ENCODE measurements at places on chromosomes 12 and 14.

DNA sequence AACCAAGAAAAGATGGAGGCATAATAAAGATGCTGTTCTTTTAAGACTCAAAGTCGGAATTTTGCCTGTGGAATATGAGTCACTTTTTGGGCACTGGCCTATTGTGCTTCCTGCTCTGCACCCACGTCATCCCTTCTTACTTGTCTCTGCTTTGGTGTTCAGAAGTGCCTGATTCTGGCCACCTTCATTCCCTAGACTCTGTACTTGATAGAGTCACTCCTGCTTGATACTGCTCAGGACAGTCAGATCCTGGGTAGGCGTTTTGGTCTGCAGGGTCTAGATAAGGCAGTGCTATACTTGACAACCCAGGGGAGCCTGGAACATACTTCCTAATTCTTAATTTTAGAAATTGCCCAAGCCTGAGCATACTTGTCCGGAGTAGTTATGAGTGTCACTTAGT lies 1.9 kb downstream of the LRRK2 start:
- no peak for DNase-seq

DNA sequence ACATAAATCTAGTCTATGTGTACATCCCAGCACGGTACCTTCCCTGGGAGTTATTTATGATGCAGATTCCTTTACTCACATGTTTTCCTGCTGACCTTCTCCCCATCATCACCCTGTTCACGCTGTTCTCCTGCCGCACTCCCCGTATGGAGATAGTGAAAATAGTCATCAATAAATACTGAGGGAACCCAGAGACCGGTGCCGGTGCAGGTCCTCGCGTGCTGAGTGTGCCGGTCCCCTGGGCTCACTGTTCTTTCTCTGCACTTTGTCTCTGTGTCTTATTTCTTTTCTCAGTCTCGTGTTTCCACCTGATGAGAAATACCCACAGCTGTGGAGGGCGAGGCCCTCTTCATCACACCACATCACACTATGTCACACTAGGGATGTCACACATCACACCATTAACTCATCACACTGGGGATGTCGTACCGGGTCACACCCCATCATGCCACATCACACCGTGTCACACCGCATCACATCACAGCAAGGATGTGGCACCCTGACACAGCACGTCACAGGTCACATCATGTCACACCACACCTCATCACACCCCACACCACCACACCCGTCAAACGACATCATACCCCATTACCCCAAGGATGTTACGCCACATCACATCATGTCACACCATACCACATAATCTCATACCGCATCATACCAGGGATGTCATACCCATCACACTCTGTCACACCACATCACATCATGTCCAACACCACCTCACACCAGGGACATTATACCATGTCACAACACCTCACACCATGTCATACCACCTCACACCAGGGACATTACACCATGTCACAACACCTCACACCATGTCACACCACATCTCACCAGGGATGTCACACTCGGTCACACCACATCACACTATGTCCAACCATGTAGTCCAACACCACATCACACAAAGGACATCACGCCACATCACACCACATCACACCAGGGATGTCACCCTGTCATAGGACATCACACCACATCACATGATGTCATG lies 207.0 kb downstream of the TMEM121 start:
- no peak for DNase-seq

GRCh38 chr14:36869125-36869524 lies 207.5 kb downstream of the PAX9 start:
- no peak for DNase-seq

DNA sequence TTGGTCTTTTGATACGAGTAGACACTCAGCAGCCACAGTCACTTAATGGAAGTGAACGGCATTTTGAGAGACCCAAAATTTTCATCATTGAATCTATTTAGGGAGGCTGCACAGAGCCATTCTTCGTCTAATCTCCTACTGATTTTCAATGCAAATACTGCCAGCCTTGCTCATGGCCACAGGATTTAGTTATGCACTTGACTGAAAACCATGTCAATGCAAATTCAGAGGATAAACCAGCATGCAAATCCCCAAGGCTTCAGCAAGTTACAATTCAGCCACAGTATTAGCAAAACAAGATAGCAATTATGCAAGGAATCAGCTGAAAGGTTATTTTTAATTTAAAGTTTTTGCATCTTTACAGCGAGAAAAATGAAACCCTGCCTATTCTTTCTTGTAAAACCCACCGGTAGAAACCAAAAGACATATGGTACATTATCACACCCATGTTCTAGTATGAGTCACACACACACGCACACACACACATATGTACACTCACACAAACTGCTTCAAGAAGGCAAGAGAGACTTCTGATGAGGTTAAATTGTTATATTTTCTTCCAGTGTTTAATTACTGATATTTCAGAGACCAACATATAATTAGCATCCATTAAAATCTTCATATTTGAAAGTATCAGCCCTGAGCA lies 985.3 kb upstream of the FLRT2 start:
- DNase-seq = no peak

DNA sequence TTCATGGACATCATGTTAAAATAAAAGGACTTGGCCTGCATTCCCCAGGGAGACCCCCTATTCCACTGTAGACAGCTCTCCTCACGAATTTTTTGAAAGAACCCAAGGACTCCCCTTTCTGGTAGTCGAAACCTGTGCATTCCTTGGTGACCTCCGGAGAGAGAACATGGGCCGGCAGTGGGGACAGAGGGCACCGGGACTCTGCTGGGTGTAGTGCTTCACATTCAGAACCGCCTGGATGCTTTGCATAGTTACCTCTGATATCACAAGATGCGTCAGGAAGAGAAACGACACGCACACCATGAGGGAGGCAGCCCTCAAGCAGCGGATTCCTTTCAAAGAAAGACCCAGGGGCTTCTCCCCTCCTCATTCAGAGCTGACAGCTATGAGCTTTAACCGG lies 9.7 kb downstream of the CKAP4 start:
- no peak for DNase-seq
